ENCODE measurements at places on chromosomes 2 and 18. TPM values are rescaled to one million over a fixed set of nuclear protein-coding genes. Genes with fewer than 3 reads are reported as not detected.

DNA sequence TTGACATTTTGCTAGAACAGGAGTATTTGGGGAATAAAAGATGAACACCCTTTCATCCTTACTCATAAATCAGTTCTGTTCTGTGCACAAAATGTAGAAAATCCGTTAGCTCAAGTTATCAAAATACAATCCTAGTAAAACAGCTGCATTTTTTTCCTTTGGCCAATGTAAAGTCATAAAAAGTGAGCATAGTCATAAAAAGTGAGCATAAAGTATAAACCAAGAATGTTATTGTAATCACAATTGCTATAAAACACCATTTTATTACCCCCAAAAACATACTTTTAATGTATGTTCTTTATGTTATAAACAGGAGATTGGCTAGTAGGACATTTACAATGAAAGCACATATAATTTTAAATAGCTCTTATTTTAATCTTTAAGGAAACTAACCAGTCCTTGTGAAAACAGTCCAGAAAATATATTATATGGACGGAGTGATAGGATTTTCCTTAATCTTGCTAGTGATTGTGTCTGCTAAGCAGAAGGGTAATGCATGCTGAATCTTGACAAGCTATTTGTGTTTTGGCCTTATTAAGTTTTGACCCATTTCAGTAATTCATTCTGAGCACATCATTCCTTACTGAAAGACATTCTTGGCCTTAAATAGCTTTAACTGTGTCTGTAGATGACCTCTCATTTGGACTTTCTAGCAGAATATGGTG is 891.8 kb downstream of the DSC3 start:
- no peaks in the 10 kb centered on the region for H3K27me3 ChIP-seq
- no peaks in the 10 kb centered on the region for H3K4me1 ChIP-seq
- H3K36me3 ChIP-seq = no peaks in the 10 kb centered on the region
- no peak for DNase-seq
- no peak overlapping the region for H3K4me3 ChIP-seq

DNA sequence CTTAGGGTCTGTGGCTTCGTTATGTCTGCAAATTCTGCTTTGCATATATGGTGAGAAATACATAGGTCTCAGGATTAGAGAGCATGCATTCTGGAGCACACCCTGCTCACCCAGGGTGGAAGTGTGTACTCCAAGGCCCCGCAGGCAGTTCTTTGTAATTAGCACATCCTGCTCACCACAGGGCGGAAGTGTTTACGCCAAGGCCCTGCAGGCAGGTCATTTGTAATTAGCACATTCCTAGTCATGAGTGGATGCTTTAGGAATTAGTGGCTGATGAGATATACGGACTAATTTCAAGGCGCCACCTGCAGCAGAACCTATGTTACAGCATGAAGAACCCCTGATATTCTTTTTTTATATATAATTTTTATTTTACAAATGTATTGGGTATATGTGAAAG is 4.2 kb downstream of the ALLC start:
- DNase-seq = no peak
- no peak overlapping the region for H3K27ac ChIP-seq
- H3K4me3 ChIP-seq = no peak overlapping the region
- peaks cover 26% of the 10 kb centered on the region for H3K4me1 ChIP-seq

GRCh38 chr2:9331704-9332103 is 91.6 kb downstream of the ITGB1BP1 start:
- H3K4me1 ChIP-seq = peaks cover 47% of the 10 kb centered on the region
- H3K27ac ChIP-seq = no peak overlapping the region
- no peak for DNase-seq
- H3K27me3 ChIP-seq = no peaks in the 10 kb centered on the region
- no peak overlapping the region for H3K4me3 ChIP-seq

DNA sequence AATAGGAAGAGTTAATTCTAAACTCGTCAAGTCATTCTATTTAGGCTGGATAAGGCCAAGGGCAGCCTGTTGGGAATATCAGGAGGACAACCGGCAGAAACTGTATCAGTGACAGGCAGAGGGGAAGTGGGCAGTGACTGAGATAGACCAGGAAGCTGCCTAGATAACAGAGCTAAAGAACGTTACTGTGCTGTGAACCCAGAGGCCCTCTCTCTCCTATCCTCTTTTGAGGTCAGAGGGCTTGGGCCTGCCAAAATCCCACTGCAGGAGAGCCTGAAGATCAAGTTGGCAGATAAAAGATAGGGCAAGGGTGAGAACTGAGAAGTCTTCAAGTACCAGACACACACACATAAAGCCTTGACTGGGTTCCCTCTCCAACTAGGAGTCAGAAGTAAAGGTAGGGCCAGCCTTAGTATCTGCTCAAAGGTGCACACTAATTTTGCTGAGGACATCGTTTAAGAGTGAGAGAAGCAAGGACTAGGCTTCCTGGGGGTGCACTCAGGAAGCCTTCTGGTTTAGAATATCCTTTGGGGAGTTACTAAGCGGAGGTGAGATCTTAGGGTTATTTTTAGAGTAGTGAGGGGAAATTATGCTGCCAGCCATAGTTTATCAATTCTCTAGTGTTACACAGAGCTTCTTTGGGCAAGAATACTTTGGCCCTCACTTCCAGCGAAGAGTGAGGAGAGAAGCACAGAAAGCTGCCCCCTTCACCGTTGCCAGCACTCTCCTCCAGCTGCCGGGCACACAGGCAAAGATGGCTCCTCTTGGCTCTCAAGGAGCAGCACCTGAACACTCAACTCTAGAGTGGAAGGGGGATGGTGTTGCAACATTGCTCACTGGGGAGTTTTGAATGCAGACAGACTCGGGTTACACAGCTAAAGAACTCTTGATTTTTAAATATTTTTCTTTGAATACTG is 9.8 kb downstream of the CAVIN2 start:
- H3K4me1 ChIP-seq = peaks cover 95% of the 10 kb centered on the region
- peak overlapping the region; percentile 4 for H3K4me3 ChIP-seq
- no peaks in the 10 kb centered on the region for H3K27me3 ChIP-seq

GRCh38 chr2:21515903-21516302 is 392.1 kb downstream of the TDRD15 start:
- no peaks in the 10 kb centered on the region for H3K36me3 ChIP-seq
- DNase-seq = no peak
- no peak overlapping the region for H3K4me3 ChIP-seq
- H3K4me1 ChIP-seq = no peaks in the 10 kb centered on the region

DNA sequence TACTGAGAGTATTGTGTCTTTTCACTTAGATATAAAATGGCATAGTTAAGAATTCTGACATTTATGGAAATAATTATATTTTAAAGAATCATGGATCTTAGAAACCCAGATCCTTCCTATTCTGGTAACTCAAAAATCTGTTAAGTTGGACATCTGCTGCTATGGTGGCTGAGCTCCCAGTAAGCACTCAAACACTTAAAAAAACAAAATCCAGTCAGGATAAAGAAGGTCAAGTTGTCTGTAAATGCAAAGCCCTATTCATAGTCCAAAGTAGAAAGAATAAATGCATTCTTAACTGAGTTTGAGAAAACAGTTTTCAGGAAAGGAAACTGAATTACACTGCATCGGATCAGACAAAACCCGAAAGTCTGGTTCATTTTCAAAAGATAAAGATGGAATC is 35.6 kb downstream of the EIF2AK3 start:
- H3K27ac ChIP-seq = no peak overlapping the region
- H3K36me3 ChIP-seq = peaks cover 84% of the 10 kb centered on the region
- H3K4me3 ChIP-seq = no peak overlapping the region
- DNase-seq = no peak
- H3K27me3 ChIP-seq = no peaks in the 10 kb centered on the region

DNA sequence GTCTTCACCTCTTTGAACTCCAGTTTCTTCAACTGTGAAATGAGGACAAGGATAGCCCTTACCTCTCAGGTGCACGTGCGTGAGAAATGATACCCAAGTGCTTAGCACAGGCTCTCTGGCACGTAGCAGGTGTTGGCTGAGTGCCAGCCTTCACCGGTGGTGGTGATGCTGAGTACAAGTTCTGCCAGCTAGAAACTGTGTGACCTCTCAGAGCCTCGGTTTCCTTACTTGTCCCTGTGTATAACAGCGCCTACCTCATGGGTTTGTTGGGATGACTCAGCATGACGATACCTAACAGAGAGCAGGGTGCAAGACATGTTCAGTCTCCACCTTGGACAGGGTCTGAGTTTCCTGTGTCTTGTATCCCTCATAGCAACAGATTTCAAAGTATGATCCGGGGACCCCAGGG is 205.1 kb downstream of the TNS1 start:
- peak overlapping the region; percentile 34 for H3K27ac ChIP-seq
- no peak overlapping the region for H3K4me3 ChIP-seq
- H3K27me3 ChIP-seq = no peaks in the 10 kb centered on the region
- peaks cover 89% of the 10 kb centered on the region for H3K4me1 ChIP-seq

DNA sequence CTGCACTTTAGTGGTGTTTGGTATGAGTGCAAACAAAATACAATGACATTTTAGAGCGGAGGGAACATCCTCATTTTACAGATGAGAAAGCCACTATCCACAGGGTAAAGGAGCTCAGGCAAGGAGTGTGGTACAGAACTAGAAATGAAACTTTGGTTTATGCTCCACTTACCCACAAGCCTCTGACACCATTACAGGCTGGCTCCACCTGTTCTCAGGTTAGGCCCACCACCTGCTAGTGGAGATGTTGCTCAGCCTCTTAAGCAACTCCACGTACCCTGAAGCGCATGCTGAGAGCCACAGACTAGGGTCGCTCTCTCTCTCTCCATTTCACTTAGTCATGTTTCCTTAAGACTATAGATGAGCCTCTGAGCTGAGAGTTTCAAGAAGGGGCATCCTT is 130.0 kb downstream of the MBD2 start:
- DNase-seq = no peak
- H3K4me3 ChIP-seq = no peak overlapping the region
- no peaks in the 10 kb centered on the region for H3K4me1 ChIP-seq
- no peaks in the 10 kb centered on the region for H3K27me3 ChIP-seq
- H3K36me3 ChIP-seq = no peaks in the 10 kb centered on the region
- H3K27ac ChIP-seq = no peak overlapping the region

DNA sequence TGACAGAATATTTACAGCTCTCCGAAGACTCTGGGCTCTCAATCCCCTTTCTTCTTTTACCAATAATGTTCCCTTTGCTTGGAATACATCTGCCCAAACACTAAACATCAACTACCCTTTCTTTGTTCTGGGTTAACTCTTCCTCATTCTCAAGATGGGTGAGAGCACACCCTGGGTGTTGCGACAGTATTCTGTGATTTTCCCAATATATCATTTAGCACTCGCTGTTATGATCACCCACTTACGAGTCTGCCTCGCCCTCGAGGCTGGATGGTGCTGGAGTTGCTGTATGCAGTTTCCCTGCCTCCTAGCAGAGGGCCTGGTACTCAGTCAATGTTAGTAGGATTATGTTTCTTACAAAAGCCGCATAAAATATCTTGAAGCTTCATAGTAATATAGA is 93.2 kb downstream of the SOCS6 start:
- DNase-seq = no peak
- H3K4me3 ChIP-seq = no peak overlapping the region
- no peaks in the 10 kb centered on the region for H3K36me3 ChIP-seq
- H3K27ac ChIP-seq = no peak overlapping the region

DNA sequence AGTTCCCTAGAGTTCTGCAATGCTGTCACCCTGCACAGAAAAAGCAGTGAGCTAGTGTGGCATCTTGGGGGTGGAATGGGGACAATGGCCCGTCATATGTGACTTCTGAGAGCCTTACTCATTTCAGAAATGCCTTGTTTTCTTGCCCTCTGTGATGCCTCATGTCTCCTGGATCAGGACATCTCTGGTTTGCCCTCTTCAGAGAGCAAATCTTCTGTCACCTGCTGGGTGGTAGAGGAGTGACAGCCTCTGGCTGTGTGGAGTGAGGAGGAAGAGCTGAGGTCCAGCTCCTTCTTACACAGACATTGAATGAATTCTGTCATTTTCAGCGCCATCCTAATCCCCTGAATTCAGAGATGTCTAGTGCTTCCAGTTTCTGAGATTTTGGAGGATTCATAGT is 55.6 kb upstream of the PHLPP1 start:
- no peak overlapping the region for H3K27ac ChIP-seq
- no peaks in the 10 kb centered on the region for H3K36me3 ChIP-seq
- H3K27me3 ChIP-seq = no peaks in the 10 kb centered on the region
- H3K4me3 ChIP-seq = no peak overlapping the region
- no peak for DNase-seq

- H3K36me3 ChIP-seq = no peaks in the 10 kb centered on the region
- DNase-seq = peak; percentile 19
- H3K27me3 ChIP-seq = no peaks in the 10 kb centered on the region
- no peak overlapping the region for H3K27ac ChIP-seq
Measured at GRCh38 chr2:178306352-178307073, 112.2 kb downstream of the OSBPL6 start.

GRCh38 chr2:75135776-75136400 is 63.4 kb downstream of the TACR1 start:
- H3K27ac ChIP-seq = no peak overlapping the region
- no peaks in the 10 kb centered on the region for H3K4me1 ChIP-seq
- DNase-seq = no peak

GRCh38 chr18:31702449-31702848 is 18.1 kb upstream of the B4GALT6 start:
- H3K36me3 ChIP-seq = no peaks in the 10 kb centered on the region
- H3K27me3 ChIP-seq = no peaks in the 10 kb centered on the region
- H3K4me3 ChIP-seq = no peak overlapping the region
- H3K27ac ChIP-seq = no peak overlapping the region
- no peak for DNase-seq

- DNase-seq = no peak
- H3K27ac ChIP-seq = no peak overlapping the region
- H3K27me3 ChIP-seq = no peaks in the 10 kb centered on the region
- peaks cover 21% of the 10 kb centered on the region for H3K4me1 ChIP-seq
- no peak overlapping the region for H3K4me3 ChIP-seq
Measured at GRCh38 chr2:105403783-105404698, 5.2 kb upstream of the FHL2 start.

DNA sequence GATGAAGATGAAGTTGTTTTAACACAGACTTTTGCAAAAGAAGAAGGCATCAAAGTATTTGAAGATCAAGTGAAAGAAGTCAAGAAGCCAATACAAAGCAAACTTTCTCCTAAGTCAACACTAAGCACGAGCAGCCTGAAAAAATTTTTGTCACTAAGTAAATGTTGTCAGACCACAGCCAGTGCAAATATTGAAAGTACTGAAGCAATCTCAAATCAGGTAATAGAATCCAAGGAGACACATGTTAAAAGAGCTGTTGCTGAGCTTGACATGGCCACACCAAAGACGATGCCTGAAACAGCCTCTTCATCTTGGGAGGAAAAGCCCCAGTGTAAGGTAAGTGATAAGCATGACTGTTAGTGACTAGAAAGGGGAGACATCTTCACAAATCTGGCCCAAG is 75.1 kb downstream of the FSIP2 start:
- DNase-seq = no peak
- H3K27me3 ChIP-seq = no peaks in the 10 kb centered on the region
- no peak overlapping the region for H3K27ac ChIP-seq
- no peaks in the 10 kb centered on the region for H3K36me3 ChIP-seq
- no peaks in the 10 kb centered on the region for H3K4me1 ChIP-seq

GRCh38 chr2:223488814-223489213 is 113.3 kb downstream of the SCG2 start:
- H3K4me3 ChIP-seq = no peak overlapping the region
- H3K4me1 ChIP-seq = no peaks in the 10 kb centered on the region
- no peaks in the 10 kb centered on the region for H3K27me3 ChIP-seq
- H3K27ac ChIP-seq = no peak overlapping the region
- H3K36me3 ChIP-seq = no peaks in the 10 kb centered on the region
- no peak for DNase-seq

GRCh38 chr2:70745276-70745825 is 22.6 kb downstream of the ADD2 start:
- H3K27me3 ChIP-seq = no peaks in the 10 kb centered on the region
- no peaks in the 10 kb centered on the region for H3K4me1 ChIP-seq
- H3K27ac ChIP-seq = no peak overlapping the region
- H3K36me3 ChIP-seq = no peaks in the 10 kb centered on the region
- DNase-seq = no peak

The INHBB gene
- total RNA-seq = 6.6 TPM

The HOXD13 gene
- not detected for total RNA-seq

The TRIM43 gene
- total RNA-seq = not detected

The CDC42EP3 gene
- total RNA-seq = 141 TPM

The PRKAG3 gene
- total RNA-seq = 0.19 TPM

The TMEM18 gene
- 12.7 TPM for total RNA-seq

The CHMP3 gene
- total RNA-seq = 169 TPM

The DPP10 gene
- 0.38 TPM for total RNA-seq
